ENCODE measurements at places on chromosomes 16 and 17. TPM values are rescaled to one million over a fixed set of nuclear protein-coding genes. Genes with fewer than 3 reads are reported as not detected.
A peak's percentile ranks its signal among the peaks of the same experiment; 100 is the strongest.

Gene SLC47A1
- total RNA-seq = 11.6 TPM

Gene PRSS21
- 0.42 TPM for total RNA-seq

Gene CSHL1
- not detected for total RNA-seq

Gene TMEM100
- total RNA-seq = 1.3 TPM

Gene B3GNT9
- total RNA-seq = 8.7 TPM

GRCh38 chr16:86761111-86762031, 183.0 kb downstream of the FOXL1 start:
- peak; percentile 91 for DNase-seq

DNA sequence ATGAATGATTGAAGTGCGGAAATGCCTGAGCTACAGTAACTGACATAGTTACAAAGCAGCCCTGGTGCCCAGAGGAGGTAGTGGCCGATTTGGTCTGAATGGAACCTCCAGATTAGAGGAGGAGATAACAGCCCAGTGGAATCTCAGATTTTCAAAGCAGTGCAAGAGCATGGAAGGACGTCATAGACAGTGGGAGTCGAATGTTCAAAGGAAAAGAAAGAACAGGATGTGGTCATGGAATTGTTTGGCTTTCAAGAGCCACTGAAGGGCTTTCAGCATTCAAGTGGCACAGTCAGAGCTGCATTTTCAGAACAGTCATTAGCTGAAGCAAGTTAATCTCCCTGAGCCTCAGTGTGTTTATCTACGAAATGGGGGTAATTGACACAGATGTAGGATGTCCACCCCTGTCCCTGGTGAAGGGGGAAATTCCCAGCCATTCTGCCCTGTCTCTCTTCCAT, 104.6 kb upstream of the CACNG3 start:
- DNase-seq = peak; percentile 36

DNA sequence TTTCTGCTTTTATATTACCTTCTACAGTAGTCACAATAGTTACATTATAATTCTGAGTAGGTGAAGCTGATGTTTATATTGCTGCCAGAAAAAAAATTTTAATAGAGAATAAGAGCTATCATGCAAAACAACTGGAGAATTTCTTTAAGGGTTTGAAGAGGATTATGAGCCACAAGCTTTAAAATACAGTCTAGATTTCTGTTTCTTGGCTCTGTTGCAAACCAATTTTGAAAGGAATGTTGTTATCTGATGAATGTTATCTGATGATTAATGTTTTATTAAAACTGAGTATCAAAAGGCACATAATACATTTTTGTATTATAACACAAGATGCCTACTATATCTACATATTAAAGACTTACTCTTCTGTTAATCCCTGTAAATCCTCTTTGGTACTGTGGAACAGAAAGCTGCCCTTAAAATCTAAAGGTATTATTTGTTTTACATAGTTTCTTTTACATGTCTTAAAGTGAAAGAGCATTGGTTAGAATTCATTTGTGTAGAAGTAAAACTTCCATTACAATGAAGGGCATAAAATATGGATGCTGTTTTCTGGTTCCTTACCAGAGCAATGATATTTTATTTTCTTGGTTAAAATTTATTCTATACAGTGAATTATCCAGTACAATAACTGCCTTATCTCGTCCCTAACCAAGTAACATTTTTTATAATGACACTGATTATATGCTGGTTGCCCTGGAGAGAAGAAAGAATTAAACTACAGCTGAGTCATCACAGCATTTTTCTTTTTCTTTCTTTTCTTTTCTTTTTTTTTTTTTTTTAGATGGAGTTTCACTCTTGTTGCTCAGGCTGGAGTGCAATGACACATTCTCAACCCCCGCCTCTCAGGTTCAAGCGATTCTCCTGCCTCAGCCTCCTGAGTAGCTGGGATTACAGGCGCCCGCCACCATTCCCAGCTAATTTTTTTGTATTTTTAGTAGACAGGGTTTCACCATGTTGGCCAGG, 205.7 kb downstream of the TANC2 start:
- DNase-seq = no peak

DNA sequence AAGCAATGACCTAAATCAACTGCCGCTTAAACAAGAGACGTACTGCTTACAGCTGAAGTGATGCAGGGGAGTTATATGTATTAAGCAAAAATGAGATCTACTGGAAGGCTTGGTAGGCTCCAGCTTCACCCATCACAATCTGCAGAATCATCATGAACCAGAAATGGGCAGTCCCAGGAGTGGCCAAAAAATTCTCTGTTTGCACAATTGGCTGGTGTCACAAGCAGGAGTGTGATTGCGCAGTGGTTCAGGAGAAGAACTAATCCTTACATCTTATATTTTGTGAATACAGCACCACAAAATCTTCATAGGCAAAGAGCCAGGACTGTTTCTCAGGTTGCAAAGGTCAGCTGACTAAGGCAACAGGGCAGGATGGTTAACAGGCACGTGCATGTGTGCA, 75.9 kb downstream of the CES1 start:
- no peak for DNase-seq

GRCh38 chr16:82631701-82632685, 5.2 kb downstream of the CDH13 start:
- peak; percentile 71 for DNase-seq

- DNase-seq = no peak
Measured at GRCh38 chr16:52786091-52786490, 239.1 kb upstream of the TOX3 start.

- no peak for DNase-seq
Measured at GRCh38 chr16:35377142-35377541, 1917.7 kb downstream of the TP53TG3F start.

DNA sequence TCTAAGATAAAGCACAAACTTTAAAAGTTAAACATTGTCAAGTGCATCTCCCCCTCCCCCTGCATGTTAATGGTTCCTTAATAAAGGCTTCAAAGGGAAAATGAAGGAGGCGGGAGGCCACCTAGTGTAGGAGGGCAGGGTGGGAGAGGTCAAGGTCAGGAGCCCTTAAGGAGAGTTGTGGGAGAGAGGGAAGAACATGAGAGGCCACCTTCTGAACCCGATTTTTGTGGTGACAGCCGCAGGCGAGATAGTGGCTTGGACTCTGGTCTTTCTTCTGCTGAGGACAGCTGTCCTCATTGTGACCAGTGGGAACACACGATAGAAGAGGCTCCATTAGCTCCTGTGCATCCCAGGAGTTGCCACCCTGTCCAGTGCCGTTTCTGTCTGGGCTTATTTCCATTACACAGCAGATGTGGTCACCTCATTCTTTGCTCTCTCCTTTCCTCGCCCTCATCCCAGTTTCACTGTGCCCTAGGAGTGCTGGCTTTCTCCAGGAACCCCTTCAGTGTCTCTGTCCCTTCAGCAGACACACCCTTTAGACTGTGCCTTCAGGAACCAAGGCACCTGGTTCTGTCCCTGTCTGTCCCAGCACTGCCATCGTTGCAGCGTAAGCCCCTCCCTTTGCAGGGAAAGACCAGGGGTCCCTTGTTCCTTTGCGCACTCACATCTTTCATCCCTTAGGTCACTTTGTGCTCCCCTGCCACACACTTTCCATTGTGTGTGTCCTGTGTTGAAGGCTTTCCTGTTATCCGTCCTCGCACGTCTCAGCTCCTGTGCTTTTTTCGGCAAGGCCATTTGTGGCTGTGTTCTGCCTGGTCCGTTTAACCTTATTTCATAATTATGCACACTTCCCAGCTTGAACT, 7.5 kb downstream of the SEC14L1 start:
- peak; percentile 53 for DNase-seq

- DNase-seq = no peak
Measured at GRCh38 chr17:52837492-52837891, 679.0 kb upstream of the CA10 start.

DNA sequence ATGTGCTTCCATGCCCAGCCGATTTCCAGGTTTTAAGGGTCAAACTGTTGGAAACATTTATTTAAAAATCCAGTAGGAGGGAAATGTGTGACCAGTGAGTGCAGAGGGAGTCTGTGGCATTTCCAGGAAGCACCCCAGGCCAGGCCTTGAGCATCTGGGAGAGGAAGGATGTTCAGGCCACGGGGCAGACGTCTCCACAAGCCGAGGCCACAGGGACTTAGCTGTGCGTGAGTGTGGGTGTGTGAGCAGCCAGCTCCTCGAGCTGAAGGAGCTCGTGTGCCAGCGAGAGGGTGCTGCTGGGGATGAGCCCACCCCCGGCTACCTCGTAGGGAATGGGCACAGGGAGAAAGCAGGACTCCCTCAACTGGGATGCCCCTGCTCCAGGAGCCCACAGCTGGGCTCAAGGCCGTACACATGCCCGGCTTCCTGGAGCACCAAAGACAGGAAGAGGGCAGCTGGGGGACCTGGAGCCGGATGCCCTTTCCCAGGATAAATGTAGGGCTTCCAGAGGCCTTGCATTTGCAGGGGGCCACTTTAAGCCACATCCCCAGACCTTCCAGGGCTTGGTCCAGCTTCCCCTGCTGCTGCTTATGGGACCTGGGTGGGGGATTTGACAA, 12.5 kb downstream of the NPTX1 start:
- DNase-seq = no peak

GRCh38 chr16:69190598-69190997, 3.6 kb downstream of the SNTB2 start:
- DNase-seq = no peak

- peak; percentile 90 for DNase-seq
Measured at GRCh38 chr17:18143044-18143936, 34.7 kb downstream of the MYO15A start.

Data from H7 (cell line).